ENCODE measurements at places on chromosomes 6 and 20.
A peak's percentile ranks its signal among the peaks of the same experiment; 100 is the strongest.

GRCh38 chr6:142359271-142359960 lies 57.6 kb downstream of the ADGRG6 start:
- DNase-seq: no peak

DNA sequence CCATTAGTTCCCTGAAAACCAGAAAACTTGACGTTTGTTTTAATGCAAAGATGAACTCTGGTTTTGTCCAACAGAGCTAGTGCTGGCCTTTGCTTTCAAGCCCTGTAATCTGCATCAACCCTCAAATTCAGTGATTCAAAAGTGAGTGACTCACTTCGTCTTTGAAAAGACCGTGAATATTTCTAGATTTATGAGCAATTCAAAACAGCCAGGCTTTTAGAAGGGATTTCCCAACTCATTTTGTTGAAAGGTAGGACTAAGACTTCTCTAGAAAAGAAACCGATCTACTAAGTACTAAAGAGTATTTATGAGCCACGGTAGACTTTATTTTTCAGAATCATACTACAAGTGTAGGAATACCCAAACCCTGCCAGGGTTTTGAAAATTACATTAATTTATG lies 121.5 kb downstream of the UST start:
- no peak for DNase-seq

- DNase-seq: no peak
These were observed 2.1 kb downstream of the DEFB121 start for GRCh38 chr20:31403886-31404285.

DNA sequence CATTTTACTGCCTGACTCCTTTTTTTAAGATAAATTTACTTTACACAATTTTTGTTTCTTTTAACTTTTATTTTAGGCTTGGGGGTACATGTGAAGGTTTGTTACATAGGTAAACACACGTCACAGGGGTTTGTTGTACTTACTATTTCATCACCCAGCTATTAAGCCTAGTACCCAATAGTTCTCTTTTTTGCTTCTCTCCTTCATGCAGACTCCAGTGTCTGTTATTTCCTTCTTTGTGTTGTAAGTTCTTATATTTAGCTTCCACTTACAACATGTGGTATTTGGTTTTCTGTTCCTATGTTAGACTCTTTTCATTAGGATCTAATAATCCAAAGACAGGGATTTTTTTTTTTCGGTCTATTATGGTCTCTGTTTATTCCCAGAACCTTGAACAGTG lies 83.5 kb upstream of the CCN6 start:
- no peak for DNase-seq

DNA sequence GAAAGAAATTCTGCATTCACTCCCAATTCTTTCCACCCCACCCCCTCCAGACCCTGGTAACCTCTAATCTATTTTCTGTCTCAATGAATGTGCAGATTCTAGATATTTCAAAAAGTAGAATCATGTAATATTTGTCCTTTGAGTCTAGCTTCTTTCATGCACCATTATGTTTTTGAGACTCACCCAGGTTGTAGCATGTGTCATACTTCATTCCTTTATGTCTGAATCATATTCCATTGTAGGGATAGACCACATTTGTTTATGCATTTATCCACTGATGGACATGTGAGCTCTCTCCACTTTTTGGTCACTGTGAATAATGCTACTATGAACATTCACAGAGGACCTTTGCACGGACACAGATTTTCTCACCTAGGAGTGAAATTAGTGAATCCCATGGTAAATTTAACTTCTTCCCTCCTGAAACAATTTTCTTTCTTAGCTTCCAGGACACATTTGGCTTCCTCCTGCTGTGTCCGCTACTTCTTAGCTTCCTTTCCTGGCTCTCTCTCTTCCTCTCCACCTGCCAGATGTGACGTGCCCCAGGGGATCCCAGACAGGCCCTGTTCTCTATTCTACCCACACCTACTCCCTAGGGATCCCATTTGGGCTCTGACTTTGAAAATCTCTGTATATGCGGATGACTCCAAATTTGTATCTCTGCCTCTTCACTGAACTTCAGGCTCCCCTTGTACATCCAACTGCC lies 24.1 kb upstream of the ARFGEF2 start:
- no peak for DNase-seq

GRCh38 chr6:18211338-18211737 lies 53.0 kb downstream of the DEK start:
- no peak for DNase-seq

DNA sequence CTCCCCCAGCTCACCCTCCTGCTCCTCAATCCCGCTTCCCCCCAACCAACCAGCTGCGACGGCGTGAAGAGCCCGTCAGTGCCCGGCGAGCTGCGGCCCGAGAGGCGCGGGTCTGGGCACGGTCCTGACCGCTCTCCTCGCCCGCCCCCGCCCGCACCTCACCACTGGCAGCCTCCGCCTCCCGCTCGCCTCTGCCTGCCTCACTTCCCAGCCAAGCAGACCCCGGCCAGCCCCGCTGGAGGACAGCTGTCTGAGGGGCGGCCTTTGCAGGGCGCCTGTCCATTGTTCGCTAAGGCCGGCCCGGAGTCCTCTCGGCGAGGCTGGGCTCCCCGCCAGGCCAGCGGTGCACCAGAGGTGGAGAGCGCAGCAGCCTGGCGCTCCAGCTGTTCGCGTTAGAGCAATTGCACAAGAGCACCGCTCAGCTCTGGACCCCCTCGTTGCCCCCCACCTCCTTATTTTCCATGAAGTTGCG lies 1.3 kb downstream of the SOBP start:
- DNase-seq: no peak

GRCh38 chr6:36875250-36875633 lies 639 bp upstream of the PPIL1 start:
- peak; percentile 37 for DNase-seq

- peak; percentile 78 for DNase-seq
These were observed at the start of gene JAG1 for GRCh38 chr20:10673842-10674683. Gene JAG1, minus strand, starts transcription at chr20:10673999. Its CDS starts 469 bp downstream, at chr20:10673530.

GRCh38 chr6:119182875-119183274 lies 104.4 kb upstream of the FAM184A start:
- DNase-seq: no peak

GRCh38 chr6:169156793-169157147 lies 96.9 kb downstream of the THBS2 start:
- no peak for DNase-seq

DNA sequence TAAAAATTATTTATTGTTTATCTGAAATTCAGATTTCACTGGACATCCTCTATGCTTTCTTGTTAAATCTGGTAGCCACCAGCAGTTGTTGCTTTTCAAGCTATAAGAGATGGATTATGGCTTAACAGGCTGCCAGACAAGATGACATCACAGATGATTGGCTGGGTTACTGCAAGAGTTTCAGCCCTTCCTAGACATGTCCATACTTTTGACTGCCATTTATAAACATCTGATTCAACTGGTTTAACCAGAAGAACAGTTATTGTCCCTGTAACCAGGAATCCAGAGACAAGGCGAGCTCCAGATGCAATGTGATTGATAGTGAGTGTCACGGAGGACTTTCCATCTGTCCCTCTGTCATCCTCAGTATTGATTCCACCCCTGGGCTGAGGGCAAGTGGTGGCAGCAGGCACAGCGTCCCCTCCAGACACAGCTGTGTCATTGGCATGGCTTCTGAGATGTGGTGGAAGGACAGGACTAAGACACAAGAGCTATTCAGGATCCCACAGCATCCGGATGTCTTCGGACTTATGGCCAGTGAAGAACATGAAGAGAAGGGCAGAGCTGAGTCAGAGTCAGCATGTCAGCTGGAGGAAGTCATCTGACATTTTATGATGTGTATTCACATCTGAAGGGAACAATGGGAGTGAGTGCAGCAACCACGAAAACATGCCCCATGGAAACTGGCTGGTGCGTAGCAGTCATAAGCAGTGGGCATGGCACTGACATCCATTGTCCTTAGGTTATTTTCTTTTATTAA lies 284.5 kb upstream of the CDYL start:
- DNase-seq: no peak

DNA sequence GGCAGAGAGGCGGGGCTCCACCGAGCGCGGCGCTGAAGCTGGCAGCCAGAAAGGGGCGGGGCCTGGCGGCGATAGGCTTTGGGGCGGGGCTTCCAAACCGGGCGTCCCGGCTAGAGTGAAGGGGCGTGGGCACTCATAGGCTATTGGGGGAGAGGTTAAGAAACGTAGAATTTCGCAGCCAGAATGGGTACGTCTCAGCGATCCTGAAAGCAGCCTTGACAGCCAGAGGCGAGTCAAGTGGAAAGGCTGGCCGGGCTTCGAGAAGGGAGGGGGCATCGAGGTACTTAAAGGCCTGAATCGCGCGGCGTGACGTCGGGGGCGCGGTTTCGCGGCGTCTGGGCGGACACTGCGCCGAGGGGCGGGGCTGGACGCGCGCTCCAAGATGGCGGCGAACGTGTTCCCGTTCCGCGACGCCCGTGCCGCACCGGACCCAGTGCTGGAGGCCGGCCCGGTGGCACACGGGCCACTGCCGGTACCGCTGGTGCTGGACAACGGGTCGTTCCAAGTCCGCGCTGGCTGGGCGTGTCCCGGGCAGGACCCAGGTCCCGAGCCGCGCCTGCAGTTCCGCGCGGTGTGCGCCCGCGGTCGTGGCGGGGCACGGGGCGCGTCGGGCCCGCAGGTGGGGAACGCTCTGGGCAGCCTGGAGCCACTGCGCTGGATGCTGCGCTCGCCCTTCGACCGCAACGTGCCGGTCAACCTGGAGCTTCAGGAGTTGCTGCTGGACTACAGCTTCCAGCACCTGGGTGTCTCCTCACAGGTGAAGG lies at the start of gene ACTR5:
Gene ACTR5, plus strand, starts transcription at position 364 of the 764 bp plus-strand sequence. Its CDS starts 19 bp downstream, at position 383.
- DNase-seq: peak; percentile 95

DNA sequence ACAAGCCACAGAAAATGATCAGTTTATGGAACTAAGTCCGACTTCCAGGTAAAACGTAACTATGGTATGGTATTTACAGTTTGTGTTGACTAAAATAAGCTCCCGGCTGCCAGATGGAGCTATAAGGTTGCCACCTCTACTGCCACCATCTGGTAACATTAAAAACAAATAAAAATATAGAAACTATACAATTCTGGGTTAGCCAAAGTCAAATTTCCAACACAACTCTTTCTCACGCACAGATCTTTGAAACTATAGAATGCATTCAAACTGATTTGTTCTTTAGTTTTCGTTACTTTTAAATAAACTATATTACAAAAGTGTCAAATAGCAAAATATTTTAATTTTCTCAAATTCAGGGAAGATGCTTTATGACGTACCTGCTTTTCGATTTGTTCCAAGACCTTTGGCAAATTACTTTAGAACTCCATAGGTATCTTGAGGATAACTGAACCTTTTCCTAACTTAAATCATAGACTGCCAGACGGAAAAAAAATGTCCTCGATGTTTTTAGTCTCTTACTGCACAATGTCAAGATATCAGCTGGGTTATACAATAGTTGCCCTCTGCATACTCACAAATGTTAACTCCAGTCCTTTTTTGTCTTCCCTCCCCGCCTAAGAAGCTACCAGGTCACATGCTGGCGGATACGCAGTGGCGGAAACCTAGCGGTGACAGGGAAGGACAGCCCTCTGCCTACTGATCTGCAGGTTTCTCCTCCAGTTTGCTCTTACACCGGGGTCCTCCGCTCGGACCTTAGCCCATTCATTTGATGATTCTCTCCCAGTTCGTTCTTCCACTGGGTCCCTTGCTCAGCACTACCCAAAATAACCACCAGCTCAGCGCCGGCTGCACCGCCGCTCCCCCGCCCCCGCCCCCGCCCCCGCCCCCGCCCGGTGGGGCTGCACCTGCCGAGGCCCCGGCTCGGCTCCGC lies 888 bp downstream of the SLC17A5 start:
- peak; percentile 79 for DNase-seq

DNA sequence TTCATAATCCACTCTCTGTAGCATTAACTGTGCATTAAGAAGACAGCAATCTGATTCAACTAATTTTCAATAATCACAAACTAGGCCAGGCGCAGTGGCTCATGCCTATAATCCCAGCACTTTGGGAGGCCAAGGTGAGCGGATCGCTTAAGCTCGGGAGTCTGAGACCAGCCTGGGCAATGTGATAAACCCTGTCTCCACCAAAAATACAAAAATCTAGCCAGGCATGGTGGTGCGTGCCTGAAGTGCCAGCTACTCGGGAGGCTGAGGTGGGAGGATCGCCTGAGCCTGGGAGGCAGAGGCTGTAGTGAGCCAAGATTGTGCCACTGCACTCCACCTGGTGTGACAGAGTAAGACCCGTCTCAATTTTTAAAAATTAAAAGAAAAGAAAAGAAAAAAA lies 29.5 kb downstream of the SERPINB9 start:
- DNase-seq: no peak

DNA sequence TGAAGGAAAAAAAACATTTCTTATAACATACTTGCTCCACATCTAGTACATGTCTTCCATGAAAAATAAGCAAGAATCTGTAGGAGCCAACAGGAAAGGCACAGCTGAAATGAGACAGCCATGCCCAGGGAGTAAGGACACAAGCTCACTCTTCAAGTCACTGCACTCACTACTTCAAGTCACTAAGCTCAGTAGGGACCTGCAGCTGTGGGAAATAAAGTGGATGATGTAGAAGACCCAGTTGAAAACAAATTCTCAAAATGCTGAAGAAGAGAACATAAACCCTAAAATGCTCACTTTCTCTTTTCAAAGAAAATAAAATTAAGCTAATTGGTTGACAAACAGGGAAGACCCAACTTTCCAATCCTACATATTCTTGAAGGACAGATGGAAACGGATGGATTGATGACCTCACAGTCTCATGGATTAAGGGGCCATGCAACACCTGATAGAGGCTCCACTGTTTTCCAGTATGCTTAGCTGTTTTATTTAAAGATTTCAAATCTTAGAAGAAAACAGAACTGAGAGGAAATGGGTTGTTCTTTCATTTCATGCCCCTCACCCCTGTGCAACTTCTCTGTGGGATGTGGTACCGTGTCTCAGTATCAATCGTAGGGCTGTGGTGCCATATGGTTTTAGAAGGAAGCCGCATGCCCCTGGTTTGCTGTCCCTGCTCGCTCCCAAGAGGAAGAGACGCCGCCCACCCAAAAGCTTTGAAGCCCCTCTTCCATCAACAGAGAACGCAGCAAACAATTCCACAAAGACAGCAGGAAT lies 133.3 kb downstream of the WDR27 start:
- DNase-seq: no peak
